Brain microvascular endothelial cell (primary cell): ENCODE measurements at places on chromosomes 3 and 15.
A peak's percentile ranks its signal among the peaks of the same experiment; 100 is the strongest.

- no peak for DNase-seq
These were observed 54.5 kb upstream of the XRN1 start for GRCh38 chr3:142502187-142502985.

DNA sequence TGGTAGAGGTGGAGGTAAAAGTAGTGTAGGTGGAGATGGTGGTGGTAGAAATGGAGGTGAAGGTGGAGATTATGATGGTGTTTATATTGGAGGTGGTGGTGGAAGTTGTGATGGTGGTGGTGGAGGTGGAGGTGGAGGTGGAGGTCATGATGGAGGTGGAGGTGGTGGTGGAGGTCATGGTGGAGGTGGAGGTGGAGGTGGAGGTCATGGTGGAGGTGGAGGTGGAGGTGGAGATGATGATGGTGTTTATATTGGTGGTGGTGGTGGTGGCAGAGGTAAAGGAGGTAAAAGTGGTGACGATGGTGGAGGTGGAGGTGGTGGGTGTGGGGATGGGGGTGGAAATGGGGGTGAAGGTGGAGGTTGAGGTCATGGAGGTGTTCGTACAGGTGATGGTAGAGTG is 107.8 kb downstream of the ASB7 start:
- no peak for DNase-seq

DNA sequence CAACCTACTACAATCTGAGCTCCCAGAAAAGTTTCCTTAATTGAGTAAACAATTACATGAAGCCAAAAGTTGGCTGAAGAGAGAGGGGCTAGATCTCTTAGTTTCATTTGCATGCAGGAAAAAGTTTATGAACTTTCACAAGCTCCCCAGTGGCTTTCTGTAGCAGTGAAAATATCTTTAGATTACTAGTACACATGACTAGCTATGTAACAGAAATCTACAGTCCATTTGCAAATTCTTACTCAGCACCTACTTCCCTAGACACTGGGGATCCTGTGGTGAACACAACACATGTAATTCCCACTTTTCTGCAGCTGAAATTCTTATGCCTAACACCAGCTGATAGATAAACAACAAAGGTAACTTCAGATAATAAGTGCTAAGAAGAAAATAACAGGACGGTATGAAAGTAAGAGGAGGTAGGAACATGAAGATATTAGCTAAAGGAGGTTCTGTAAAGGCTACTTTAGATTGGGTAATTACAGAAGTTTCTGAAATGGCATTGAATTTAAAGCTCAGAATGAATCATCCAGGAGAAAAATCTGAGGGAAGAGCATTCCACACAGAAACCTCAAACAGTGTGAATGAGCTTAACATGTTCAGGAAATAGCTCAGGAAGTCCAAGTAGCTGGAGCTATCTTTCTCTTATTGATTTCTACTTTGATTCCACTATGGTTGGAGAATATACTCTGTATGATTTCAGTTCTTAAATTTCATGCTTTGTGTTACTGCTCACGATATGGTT is 204.8 kb downstream of the MAGI1 start:
- DNase-seq: peak; percentile 23

- no peak for DNase-seq
These were observed 7.3 kb downstream of the BCL6 start for GRCh38 chr3:187738071-187738330.

GRCh38 chr3:138846262-138846791 is 11.6 kb upstream of the PIK3CB start:
- no peak for DNase-seq

DNA sequence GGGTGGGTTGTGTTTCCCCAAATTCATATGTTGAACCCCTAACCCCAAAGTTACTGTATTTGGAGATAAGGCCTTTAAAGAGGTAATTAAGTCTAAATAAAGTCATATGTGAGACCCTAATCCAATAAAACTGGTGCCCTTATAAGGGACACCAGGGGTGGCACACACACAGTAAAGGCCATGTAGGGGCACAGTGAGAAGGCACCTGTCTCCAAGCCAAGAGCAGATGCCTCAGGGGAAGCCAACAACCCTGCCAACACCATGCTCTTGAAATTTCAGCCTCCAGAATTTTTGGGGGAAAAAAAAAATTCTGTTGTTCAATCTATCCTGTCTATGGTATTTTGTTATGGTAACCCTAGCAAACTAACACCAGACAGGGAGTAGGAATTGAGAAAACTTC is 1.5 kb upstream of the GMNC start:
- no peak for DNase-seq

- no peak for DNase-seq
These were observed 5.4 kb downstream of the CCDC12 start for GRCh38 chr3:46971151-46971550.

- DNase-seq: peak; percentile 6
These were observed 20.5 kb downstream of the EAF2 start for GRCh38 chr3:121855555-121855954.

- DNase-seq: no peak
These were observed 62.5 kb downstream of the SLCO3A1 start for GRCh38 chr15:91916051-91916450.

GRCh38 chr3:136396916-136397315 is 146.8 kb downstream of the PCCB start:
- no peak for DNase-seq

- DNase-seq: no peak
These were observed 34.1 kb downstream of the NRROS start for GRCh38 chr3:196673632-196674031.

- no peak for DNase-seq
These were observed 130.9 kb upstream of the CTDSPL start for GRCh38 chr3:37730825-37731224.

DNA sequence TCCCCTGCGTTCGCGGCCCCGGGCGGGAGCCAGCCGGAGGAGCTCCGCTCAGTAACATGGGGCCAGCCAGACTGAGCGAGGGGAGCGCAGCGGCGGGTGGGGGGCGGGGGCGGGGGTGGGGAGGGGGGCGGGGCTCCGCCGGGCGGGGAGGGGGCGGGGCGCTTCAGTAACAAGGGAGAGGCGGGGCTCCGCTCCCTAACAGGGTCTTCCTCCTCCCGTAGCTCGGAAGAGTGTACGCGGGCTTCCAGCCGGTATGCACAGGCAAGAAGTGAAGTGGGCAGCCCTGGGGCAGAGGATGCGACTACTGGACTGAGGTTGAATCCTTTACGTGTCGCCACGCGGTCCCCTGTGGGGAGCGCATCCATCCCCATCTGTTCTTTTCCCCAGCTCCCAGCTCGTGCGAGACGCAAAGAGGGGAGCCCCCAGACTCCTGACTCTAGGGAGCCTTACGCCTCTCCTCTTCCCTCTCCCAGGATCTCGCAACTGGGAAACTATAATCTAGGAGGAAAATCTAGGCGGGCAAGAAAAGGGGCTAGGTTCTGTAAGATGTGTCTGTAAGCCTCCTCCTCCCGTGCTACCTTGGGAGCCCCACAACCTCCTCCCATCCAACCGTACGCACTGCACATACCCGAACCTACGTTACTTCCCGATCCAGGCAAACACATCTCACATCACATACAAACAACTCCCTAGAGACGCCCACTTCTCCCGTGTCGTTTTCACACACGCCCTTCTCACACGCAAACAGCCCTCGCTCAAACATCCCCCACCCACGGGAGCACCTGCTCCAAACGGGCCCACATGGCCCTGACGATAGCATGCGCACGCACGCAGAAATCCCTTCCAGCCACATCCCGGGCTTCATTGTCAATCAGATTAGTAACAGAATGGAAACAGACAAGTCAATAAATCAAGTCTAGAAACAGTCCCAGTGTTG is at the start of gene SHF:
Gene SHF, minus strand, starts transcription at position 73 of the 937 bp plus-strand sequence. Its CDS starts 15 bp downstream, at position 58.
- DNase-seq: no peak

DNA sequence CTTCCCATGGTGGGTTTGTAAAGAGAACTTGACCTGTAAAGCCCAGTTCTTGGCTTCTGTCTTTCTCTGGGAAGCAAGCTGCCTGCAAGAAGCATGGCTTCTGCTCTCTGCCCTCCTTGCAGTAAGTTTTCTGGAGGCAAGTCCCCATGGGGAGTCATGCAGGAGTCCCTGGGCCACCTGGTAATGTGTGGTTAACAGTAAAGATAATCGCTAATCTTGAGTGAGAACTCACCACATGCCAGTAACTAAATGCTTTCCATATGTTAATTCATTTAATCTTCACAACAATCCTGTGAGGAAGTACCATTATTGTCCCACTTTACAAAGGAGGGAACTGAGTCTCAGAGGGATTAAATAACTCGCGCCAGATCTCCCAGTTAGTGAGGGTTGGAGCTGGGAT is 4.2 kb downstream of the CAPN3 start:
- DNase-seq: no peak

GRCh38 chr3:71728632-71729342 is 3.6 kb upstream of the EIF4E3 start:
- DNase-seq: no peak

- no peak for DNase-seq
These were observed 69.1 kb upstream of the LMOD3 start for GRCh38 chr3:69191516-69191915.

- no peak for DNase-seq
These were observed 7.1 kb downstream of the BLOC1S6 start for GRCh38 chr15:45594319-45594718.

DNA sequence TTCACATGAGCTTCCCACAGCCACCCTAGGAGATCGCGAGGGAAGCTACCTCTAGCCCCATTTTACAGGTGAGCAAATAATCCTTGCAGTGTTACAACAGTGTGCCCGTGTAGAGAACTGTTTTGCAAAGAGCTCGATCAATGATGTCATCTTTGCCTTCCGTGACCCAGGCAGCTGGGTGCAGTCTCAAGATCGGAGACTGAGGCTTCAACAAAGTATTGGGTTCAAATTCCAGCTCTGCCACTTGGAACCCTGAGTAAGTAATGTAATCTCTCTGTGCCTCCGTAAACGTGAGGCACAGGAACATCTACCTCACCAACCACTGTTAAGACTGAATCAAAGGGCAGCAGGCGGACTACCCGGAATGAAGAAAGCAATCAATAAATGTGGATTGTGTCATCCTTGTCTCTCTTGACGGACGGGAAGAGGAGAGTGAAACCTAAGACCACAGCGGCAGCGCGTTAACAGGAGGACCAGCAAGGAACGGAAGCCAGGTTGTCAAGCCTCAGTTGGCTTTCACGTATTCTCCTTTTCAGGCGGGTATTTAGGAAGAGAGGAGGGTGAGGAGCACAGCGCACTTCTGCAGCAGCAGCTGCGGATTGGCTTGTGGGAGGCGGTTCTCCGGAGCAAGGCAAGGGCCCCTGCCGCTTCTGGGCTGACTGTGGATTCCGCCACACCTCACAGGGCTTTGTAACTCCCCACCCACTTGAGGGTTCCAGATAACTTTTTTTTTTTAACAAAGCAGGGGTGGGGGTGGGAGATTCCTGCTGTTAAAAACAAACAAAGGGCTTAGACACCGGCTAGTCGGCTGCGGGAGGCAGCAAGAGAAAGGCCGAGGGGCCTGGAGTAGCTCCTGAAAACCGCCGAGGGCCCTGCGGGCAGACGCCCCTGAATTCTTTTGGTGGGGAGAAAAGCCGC is 1.5 kb upstream of the SMAD3 start:
- no peak for DNase-seq

DNA sequence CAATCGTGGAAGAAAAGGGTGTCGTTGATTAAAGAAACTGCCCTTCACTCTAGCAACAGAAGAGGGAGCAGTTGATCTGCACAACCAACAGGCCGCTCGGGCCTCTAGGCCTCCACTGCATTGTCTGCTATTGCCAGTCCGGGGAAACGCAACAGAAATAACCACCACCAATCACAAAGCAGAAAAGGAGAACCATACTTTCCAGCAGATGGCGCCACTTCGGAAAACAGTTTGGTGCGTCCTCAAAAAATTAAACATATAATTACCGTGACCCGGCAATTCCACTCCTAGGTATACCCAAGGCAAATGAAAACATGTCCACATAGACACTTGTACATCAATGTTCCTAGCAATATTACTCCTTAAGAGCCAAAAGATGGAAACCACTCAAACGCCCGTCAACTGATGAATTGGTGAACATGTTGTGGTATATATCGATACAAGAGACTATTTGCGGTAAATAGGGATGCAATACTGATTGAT is 154.1 kb downstream of the TJP1 start:
- peak; percentile 92 for DNase-seq

GRCh38 chr3:65033576-65033975 is 345.8 kb upstream of the ADAMTS9 start:
- no peak for DNase-seq

- no peak for DNase-seq
These were observed 103.3 kb downstream of the WDR76 start for GRCh38 chr15:43930079-43930478.

DNA sequence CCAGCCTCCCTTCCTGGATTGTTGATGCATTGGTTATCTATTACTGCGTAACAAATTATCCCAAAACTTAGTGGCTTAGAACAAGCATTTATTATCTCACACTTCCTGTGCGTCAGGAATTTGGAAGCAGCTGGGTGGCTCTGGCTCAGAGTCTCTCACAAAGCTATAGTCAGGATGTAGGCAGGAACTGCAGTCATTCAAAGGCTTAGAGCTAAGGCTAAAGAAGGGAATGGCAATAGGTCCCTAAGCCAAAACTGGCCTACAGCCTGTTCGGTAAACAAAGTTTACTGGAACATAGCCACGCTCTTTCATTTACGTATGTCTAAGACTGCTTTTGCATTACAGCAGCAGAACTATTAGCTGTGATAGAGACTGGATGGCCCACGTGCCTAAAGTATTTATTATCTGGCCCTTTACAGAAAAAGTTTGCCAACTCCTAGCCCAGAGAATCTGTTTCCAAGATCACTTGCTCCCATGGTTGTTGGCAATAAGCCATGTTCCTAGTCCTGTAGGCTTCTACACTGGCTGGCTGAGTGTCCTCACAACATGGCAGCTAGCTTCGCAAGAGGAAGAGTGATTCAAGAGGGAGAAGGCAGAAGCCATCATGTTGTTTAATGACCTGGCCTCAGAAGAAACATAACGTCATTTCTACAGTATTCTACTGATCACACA is 132.4 kb downstream of the SNRK start:
- no peak for DNase-seq

GRCh38 chr3:45210308-45211041 is 15.6 kb downstream of the TMEM158 start:
- DNase-seq: peak; percentile 58

GRCh38 chr3:153928851-153929250 is 192.3 kb upstream of the ARHGEF26 start:
- no peak for DNase-seq

- DNase-seq: no peak
These were observed 115.3 kb downstream of the PLCH1 start for GRCh38 chr3:155629556-155629955.

DNA sequence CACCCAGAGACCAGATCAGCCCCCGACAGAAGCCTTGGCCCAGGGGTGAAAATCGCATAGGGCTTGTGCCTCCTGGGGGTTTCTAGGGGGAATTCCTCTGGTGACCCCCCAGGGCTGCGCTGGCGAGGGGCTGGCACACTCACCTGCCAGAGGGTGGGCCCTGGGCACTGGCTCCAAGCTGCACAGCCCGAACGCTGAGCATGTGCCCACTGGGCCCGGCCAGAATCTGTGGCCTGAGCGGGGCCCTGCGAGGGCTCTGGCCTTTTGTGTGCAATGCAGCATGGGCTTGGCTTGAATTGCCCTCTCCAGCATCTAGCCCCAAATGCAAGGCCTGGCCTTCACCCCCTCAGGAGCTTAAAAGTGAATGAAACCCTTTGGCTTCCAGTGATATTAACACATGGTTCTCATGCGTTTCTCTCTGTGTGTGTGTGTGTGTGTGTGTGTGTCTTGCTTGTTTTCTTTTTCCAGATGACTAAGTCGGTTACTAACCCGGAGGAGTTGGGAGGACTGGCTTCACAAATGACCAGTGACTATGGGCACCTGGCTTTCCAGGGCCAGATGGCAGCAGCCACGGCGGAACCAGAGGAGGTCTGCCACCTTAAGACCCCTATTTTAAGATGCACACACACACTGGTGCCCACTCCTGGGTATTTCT is 259.1 kb upstream of the TPM1 start:
- peak; percentile 75 for DNase-seq
